ENCODE measurements at places on chromosomes 4 and X. TPM values are rescaled to one million over a fixed set of nuclear protein-coding genes. Genes with fewer than 3 reads are reported as not detected.

DNA sequence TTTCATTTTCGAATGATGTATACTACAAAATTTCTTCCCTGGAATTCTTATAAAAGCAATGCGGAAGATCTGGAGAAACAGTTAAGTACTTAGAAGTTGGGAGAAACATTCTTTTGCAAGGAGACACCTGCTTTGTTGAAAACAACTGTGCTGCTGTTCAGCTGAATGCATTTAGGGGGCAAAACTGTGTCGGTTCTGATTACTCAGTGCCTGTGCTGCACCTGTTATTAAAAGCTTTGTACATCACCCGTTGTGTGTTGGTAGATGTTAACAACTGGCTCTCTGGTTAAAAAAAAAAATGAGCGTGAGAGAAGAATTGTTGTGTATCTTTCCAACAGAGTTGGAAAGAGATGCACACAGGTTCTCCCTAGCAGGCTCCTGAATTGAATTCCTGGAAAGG, 184.1 kb upstream of the HHIP start:
- DNase-seq = no peak

DNA sequence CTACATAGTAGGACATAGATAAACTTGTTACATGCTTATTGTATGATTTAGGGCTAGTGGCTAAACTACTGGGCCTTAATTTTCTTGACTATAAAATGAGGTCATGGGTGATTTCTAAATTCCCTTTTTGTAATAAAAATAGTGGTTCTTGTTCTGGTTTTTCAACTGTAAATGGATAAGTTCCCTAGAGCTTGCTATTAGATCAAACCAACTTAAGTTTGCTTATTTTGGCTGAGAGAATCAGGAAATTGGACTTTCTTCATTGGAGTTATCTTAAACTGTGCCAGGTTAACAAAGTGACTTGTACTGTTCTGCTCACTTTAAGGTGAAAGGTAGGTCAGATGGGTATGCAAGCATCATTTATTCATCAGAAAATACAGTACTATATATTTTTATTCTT, 78.3 kb downstream of the PDLIM5 start:
- no peak for DNase-seq

DNA sequence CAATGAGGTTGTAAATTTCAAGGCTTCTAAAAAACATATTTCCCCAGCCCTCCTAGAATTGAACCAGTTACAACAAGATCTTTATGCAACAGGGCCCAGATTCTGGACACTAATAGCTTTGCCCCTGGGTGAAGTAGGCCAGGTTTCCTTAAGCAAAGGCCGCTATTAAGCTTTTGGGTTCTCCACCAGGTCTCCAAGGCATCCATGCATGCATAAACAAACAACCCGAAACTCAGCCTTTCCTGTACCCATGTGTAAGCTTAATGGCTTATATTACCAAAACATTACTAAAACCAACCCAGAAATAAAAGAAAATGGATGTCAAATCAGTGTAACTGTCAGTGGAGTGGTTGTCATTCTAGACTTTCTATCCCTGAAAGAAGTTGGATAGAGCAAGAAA, 137.1 kb downstream of the ARHGAP6 start:
- DNase-seq = no peak

- no peak for DNase-seq
These were observed 87.6 kb upstream of the IL15 start for GRCh38 chr4:141548791-141549190.

GRCh38 chr4:26874110-26874509, 13.5 kb downstream of the STIM2 start:
- DNase-seq = no peak

LIMCH1 gene
- total RNA-seq = 339 TPM

DNA sequence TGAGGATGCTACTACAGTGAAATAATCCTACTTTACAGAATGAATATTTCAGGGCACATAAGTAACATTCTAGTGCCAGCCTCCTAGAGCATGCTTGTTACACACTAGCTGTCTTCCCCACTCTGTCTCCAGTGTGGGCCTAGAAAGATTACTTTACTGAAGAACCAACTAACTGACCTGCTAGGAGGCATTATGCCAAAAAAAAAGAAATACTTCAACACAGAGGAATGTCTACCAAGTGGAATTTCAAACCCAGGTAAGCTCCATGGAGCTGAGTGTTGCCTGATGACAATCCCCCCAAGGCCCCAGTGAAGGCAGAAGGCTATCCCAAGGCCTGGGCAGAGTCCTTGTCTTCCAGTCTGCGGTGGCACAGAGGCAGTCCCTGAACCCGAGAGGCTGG, 40.9 kb upstream of the STS start:
- DNase-seq = no peak

DNA sequence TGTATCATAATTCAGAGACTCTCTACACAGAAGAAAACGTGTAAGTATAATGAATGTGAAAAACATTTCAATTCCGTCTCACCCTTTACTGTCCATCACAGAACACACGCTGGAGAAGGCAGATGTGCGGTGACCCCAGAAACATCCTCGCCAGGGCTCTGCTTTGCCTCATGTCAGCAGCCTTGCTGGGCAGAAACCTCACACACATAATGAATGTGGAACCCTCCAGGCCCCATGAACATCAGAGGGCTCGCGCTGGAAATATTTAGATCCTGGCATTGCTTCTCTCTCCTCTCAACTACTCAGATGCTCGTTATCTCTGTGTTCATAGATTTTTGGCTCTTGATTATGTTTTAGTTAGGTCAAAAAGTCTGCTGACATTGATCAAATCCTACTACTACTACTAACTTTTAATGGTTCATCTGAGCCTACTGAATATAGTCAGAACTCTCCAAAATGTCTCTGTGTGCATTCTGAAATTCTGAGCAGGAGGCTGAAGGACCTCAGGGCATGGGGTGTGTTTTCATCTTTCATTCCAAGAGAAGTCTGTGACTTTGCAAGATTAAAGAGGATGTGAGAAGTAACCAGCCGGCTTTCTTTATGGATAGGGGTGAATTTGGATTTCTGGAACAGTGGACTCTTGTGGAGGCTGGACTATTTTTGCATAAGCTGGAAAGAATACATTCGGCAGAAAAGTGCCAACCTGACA, 27.0 kb downstream of the SMIM43 start:
- DNase-seq = no peak

- DNase-seq = no peak
These were observed 38.5 kb downstream of the TMEM156 start for GRCh38 chr4:38993683-38994082.

GRCh38 chrX:48720577-48721250, 24.2 kb downstream of the SUV39H1 start:
- no peak for DNase-seq

DNA sequence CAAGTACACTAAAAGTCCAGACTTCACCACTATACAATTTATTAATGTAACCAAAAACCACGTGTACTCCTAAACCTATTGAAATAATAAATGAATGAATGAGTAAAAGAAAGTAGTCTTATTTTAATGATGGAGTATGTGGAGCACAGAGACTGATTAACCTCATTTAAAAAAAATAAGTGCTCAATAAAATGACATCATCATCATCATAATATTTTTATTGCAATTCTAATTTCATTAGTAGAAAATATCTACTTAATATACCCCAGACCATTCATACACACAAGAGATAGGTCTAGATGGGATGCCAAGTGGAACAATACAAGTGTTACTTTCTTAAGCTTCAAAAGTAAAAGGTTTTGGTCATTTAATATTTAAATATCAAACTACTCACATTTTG, 133.1 kb downstream of the ASB9 start:
- DNase-seq = no peak

BEND2 gene
- total RNA-seq = not detected

SMC1A gene
- 162 TPM for total RNA-seq

ING2 gene
- total RNA-seq = 10.6 TPM

DNA sequence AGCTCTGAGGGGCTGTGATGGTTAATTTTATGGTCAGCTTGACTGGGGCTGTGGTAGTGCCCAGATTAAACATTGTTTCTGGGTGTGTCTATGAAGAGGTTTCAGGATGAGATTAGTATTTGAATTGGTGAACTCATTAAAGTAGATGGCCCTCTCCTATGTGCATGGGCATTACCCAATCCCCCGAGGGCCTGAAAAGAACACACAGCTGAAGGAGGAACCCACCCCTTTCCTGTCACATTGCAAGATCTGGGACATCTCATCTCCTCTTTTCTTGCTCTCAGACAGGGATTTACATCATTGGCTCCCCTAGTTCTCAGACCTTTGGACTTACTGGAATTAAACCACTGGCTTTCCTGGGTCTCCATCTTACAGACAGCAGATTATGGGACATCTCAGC, 29.4 kb upstream of the NDP start:
- no peak for DNase-seq

DNA sequence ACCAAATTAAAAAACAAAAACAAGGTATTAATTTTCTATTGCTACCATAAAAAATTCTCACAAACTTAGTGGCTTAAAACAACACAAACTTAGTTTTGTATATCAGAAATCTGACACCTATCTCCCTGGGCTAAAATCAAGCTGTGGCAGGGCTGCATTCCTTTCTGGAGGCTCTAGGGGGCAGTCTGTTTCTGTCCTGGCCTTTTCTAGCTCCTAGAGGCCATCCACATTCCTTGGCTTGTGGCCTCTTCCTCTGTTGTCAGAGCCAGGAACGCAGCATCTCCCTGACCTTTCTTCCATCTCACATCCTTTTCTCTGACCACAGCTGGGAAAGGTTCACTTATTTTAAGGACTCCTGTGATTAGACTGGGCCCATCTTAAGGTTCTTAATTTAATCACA, 38.9 kb upstream of the TLR2 start:
- no peak for DNase-seq

TIGD4 gene
- 0.70 TPM for total RNA-seq

DNA sequence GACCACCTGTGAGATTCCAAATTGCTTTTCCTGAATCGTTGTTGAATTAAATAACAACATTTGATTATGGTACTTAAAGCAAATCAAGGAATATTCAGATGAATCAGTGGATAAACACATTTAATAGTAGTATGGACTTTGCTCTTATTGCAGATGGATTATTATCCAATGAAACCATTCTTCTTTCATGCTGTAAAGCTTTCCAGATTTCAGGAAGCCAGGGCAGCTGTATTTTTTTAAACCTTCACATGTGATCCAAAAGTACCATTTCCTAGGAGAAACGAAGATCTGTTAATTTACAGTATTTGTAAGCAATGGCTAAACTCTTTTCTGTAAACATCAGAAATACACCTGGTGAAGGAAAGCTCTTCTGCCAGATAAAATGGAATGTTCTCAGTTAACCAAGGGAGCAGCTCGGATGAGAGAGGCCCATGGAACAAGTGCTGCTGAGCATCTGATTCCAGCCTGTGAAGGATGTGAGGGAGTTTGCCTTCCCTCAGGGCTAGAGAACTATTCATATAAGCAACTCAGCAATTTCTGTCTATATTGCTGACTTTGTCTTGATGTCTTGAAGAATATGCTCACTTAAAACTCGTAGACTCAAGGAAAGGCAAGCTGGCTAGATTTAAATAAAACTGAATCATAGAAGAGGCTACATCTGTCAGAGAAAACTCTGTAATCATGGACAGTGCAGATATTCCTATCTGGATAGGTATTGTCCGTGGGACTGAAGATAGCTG, 94.4 kb upstream of the LIMCH1 start:
- DNase-seq = no peak

- no peak for DNase-seq
These were observed 111.7 kb downstream of the LINC00632 start for GRCh38 chrX:140821280-140821679.

PCDH11X gene
- not detected for total RNA-seq

DNA sequence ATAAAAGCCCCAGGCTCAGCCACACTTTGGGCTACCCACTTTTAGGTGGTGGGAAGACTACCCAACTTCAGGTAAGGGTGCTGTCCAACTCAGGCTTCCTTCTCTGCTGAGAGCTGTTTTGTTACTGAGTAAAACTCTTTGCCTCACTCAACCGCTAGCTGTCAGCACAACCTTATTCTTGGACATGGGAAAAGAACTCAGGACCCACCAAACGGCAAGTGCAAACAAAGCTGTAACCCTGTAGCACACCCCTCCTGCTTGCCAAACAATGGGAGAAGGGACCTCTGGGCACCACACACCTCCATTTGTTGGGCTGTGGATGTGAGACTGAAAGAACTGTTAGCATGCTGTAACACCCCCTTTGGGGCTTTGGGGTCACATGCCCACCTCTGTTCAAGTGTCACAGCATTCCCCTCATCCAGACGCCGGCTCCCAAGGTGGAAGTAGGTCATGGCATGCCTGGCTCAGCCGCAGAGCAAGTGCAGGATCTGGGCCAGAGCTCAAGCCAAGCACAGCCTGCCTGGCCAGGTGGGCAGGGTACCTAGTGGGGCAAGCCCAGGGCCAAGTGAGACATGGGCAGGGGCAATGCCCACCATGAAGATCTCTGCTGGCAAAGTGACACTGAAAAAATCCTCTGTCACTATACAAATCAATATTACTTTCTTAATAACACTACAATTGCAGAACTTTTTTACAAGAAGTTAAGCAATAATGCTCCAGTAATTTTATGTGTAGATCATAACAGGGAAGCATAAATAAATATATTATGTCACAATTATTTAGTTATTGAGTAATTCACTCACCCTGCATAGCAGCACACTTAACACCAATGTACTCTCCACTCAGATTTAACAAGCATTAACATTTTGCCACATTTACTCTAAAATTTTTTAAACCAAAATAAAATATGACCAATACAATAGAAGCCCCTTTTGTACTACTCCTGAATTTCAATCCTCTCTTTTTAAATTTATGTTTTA, 107.2 kb downstream of the TBCK start:
- no peak for DNase-seq

- DNase-seq = no peak
These were observed 113.2 kb upstream of the LSM6 start for GRCh38 chr4:146062340-146062739.

- no peak for DNase-seq
These were observed 45.7 kb upstream of the HPF1 start for GRCh38 chr4:169803413-169803812.

DNA sequence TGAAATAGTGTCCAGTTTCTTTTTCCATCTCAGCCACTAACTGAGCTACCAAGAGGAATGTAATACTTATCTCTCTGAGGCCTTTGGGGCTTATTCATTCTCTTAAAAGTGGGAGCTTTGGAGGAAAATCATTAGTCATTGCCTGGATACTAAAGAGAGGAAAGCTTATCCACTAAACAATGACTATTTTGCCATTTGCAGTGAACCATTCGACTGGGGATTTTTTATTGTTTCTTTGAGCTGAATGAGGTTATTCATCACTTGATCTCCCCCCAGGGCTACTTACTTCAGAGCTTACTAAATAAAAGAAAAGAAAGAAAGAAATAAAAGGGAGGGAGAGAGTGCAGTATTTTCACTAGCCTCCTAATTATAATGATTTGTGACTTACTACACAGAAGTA, 1329.5 kb upstream of the TENM3 start:
- no peak for DNase-seq

DNA sequence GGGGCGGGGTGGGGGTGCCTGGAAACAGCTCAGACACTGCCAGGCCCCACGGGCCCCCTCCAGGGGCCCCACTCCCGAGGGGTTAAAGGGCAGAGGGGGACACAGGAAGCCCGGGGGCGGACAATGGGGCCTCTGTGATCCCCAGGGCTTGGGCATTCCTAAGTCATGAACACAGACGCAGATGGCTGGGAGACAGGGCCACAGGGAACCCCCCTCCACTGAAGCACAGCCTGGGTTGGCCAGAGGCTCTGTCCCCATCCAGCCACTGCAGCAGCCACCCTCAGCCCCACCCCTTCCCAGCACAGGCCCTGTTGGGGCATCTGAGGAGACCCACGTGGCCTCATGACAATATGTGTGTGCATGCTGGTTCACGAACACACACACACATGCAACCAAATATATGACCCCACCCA, 3.9 kb downstream of the L1CAM start:
- no peak for DNase-seq

All from PC-9 (cell line).